NCI-H460 (cell line): ENCODE measurements at places on chromosomes 3 and 15. TPM values are rescaled to one million over a fixed set of nuclear protein-coding genes. Genes with fewer than 3 reads are reported as not detected.

LRRC49 gene
- 10.0 and 12.5 TPM in 2 replicates for total RNA-seq

GRCh38 chr3:64825404-64826120, 137.8 kb upstream of the ADAMTS9 start:
- DNase-seq: no peak

DNA sequence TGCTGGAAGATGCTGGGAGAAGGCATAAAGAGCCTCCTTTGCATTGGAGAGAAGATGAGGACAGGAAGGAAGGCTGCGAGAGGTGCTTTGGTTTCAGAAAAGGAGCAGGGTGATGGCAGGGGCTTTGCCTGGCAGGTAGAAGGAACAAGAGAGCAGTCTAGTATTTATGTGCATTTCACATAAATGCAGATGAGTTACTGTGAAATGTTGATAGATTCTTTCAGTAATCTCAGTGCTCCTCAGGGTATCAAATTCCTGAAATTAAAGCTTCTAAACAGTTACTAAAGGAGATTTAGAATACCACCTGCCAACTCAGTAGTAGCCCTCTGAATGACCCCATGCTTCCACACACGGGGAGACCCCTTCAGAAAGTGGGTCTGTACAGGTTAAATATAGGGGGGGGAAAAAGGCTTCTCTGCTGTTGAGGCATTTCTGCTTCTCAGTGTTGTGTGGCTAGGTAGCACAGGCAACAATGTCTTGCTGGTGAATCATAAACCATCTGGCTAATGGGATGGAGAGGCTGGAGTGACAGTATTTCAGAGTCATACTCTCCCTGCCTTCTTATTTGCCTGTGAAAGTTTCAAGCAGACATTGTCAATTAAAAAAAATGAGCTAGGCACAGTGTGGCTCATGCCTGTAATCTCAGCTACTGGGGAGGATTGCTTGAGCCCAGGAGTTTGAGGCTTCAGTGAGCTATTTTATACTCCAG, 14.3 kb upstream of the FBXL22 start:
- no peak for DNase-seq

- DNase-seq: no peak
Observed at GRCh38 chr3:42696356-42697288, 6.0 kb downstream of the HHATL start.

OCA2 gene
- total RNA-seq: 0.40 and 0.81 TPM in 2 replicates

DAZL gene
- 1.8 TPM in 2 replicates for total RNA-seq

DNA sequence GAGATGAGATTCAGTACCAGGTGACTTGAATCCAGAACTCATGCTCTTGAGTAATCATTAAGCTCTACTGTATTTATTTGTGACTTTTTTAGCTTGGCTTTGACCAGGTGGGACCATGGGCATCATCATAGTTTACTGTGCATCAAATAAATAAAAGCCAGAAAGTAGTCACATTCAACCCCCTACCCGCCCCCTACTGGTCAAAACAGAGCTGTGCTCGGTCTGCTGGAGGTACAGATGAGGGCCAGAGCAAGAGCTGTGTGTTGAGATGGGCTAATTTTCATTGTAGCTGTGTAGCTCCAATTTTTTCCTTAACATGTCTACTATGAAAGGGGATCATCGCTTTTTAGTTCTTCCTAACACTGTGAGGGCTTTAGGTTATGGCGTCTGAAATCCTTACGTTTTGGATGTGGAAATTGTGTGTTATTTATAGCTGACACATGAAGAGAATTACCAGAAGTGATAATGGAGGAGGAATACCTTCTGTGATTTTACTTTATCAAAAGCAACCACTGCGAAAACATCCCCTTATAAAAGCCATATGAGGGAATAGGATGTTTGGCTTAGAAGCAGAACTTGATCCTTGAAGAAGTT, 375.1 kb downstream of the PTPRG start:
- no peak for DNase-seq

DNA sequence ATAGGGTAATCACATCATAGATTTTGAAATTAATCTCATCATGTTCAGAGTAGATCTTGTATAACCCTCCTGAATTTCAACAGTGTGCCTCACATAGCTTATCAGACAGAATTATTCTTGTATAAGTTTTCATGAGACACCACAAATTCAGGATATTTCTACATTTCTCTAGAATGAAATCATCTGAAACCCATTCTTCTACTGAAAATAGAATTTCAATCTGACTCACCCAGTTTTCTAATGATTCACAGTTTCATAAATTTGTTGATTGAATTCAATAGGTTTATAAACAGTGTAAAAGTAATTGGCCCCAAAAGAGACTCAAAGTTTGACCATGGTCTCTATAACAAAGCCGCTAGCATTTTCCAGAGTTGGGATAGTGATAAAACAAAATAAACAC, 1082.6 kb upstream of the EPHA6 start:
- no peak for DNase-seq

GRCh38 chr3:152054315-152054714, 180.9 kb downstream of the SUCNR1 start:
- no peak for DNase-seq

- DNase-seq: no peak
Observed at GRCh38 chr15:100934166-100934565, 15.0 kb downstream of the LRRK1 start.

- no peak for DNase-seq
Observed at GRCh38 chr3:66394019-66394752, 106.6 kb downstream of the LRIG1 start.

- DNase-seq: no peak
Observed at GRCh38 chr15:85741021-85741421, 53.7 kb downstream of the KLHL25 start.

ARHGEF26 gene
- total RNA-seq: 2.9 and 3.1 TPM in 2 replicates

- DNase-seq: no peak
Observed at GRCh38 chr15:65209701-65210643, 1.3 kb downstream of the CILP start.

PATL2 gene
- 0.15 TPM in 1 of 2 replicates, not detected in the other for total RNA-seq

DNA sequence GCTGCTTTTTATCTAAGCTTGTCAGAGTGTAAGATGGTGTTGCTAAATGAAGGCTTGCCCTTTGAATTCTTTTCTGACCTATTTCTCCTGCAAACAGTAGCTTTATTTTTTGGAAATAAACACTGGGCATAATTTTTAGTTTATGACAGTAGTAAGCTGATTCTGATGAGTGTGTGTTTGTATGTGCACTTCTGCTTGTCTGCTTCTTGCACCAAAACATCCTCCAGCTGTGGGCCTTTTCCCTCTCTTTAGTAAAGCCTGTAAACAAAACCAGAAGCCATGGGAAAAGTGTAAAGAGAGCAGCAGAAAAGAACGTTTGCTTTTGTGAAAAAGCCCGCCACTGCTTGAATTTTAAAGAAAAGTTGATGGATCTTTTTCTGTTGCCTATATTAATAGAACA, 136.4 kb upstream of the IL12A start:
- DNase-seq: no peak

- DNase-seq: no peak
Observed at GRCh38 chr15:28932361-28932760, 46.6 kb downstream of the APBA2 start.

DNA sequence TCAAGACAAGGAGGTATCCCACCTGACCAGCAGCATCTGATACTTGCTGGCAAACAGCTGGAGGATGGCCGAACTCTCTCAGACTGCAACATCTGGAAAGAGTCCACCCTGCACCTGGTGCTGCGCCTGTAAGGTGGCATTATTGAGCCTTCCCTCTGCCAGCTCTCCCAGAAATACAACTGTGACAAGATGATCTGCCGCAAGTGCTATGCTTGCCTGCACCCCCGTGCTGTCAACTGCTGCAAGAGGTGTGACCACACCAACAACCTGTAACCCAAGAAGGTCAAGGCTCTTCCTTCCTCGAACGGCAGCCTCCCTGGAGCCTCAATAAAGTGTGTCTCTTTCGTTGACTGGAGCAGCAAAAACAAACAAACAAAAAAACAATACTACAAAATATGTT, 2.2 kb upstream of the SLC4A7 start:
- no peak for DNase-seq

DNA sequence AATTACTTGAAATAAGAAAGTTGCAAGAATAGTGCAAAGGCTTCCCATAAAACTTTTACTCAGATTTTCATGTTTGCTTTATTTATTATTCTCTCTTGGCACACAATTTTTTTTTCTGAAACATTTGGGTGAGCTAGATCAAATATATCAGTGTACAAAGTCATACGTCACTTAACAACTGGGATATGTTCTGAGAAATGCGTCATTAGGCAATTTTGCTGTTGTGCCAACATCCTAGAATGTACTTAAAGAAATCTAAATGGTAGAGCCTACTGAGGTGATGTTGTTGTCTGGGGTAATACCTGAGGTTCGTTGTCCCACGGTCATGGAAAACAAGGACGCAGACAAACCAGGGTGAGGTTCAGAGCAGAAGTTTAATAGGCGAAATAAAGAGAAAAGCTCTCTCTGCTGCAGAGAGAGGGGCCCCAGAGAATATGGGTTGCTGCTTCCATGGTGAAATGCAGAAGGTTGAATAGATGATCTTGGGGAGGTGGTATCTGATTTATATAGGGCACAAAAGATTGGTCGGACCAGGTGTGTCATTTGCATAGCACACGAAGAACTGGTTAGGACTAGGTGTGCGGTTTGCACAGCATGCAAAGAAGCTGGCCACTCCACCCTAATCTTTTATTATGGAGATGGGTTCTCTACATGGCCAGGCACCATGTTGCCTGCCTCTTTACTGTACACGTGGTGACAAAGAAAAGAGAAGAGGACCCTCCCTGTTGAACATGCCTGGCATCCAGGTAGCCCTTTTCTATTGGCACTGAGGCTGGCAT, 8.8 kb upstream of the GRAMD1C start:
- DNase-seq: no peak

IGSF10 gene
- 0.14 and 0.15 TPM in 2 replicates for total RNA-seq

DNA sequence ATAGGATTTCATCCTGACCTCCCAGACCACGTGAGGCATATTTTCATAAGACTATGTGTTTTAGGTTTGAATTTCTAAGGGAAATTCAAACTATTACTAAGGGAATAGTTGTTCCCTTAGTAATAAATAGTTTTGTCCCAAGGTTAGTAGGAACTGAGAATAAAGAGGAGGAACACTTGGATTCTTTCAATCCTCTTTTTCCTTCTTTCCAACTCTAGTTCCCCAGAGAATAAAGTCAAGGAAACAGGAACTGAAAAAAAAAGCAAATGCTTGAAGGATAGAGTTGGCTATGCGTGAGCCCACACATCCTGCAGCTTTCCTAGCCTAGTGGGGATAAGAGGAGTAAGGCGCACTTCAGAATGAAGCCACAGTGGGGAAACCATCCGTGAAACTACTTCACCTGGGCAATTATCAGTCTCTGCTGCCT, 312.1 kb upstream of the TGFBR2 start:
- DNase-seq: no peak

- no peak for DNase-seq
Observed at GRCh38 chr3:185914911-185915629, 22.7 kb downstream of the TRA2B start.

GPD1L gene
- 12.1 and 13.5 TPM in 2 replicates for total RNA-seq

DNA sequence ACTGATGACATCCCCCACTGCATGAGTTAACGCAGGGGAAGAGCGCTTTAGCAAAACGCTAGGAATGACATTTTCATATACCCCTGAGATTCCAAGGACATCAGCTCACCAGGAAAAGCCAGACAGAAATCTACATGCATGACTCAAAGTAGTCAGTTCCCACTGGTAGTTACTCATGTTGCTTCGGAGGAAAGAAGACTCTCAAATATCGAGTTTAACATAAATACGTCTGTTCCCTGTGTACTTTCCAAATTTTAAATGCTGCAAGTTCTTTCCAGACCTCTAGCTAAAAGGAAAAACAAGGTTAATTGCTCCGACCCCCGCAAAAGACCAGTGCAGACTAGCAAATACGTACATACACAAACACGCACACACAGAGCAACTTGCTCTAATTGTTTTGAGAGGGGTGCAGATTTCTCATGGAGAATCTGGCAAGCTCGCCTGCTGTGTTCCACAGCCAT, 115.4 kb upstream of the PRICKLE2 start:
- no peak for DNase-seq

- DNase-seq: no peak
Observed at GRCh38 chr3:136842294-136842693, 19.7 kb upstream of the NCK1 start.
